ENCODE measurements at places on chromosomes 13 and 19.

DNA sequence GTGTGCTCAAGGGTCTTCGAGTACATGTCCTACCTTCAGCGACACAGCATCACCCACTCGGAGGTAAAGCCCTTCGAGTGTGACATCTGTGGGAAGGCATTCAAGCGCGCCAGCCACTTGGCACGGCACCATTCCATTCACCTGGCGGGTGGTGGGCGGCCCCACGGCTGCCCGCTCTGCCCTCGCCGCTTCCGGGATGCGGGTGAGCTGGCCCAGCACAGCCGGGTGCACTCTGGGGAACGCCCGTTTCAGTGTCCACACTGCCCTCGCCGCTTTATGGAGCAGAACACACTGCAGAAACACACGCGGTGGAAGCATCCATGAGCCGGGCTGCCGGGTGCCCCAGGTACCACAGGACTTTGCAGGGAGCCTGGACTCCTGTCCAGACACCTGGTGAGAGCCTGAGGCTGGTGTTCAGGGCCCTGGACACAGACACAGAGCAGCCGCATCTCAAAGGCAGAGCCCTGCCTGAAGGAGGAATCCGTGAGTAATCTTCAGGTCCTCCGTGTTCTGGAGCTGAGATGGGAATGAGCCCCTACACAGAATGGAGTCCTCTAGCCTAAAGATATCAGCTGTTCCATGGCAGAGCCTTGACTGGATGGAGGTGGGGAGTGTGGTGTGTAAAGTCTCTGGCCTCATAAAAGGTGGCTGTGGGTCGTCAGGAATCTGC, 1.5 kb downstream of the ZNF581 start:
- no peak for DNase-seq

- DNase-seq = no peak
Observed at GRCh38 chr13:99949679-99950413, 21.7 kb downstream of the ZIC5 start.

DNA sequence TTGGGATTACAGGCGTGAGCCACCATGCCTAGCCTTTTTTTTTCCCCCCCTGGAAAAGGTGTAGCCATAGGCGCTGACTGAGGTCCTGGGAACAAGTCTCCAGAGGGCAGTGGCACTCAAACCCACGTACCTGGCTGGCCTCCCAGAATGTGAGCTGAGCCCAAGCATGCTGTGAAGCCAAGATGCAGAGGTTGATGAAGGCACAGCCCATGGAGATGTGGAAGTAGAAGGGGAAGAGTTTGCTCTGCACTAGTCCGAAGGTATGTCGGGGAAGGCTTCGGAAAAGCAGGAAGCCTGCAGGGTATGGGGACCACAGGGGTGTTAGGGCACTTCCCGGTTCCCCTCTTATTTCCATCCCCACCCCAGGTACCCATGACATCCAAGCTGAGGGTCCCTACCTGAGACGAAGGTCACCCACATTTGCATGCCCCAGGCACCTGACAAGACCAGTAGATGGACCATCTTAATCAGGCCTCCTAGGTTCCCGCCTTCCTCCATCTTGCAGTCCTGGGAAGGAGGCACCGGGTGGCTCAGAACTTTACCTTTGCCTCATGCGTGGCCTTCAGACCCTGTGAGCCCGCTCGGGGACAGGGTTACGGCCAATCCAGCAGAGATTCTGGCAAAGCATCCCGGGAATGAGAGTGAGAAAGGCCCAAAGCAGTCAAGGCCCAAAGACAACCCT, 805 bp downstream of the TMEM205 start:
- no peak for DNase-seq

GRCh38 chr19:31253526-31254179, 95.6 kb downstream of the TSHZ3 start:
- no peak for DNase-seq

- DNase-seq = no peak
Observed at GRCh38 chr13:90027409-90027808, 1320.1 kb upstream of the MIR17HG start.

GRCh38 chr19:7996883-7997282, 8.6 kb downstream of the ELAVL1 start:
- no peak for DNase-seq

- no peak for DNase-seq
Observed at GRCh38 chr13:38202740-38203139, 146.9 kb upstream of the UFM1 start.

DNA sequence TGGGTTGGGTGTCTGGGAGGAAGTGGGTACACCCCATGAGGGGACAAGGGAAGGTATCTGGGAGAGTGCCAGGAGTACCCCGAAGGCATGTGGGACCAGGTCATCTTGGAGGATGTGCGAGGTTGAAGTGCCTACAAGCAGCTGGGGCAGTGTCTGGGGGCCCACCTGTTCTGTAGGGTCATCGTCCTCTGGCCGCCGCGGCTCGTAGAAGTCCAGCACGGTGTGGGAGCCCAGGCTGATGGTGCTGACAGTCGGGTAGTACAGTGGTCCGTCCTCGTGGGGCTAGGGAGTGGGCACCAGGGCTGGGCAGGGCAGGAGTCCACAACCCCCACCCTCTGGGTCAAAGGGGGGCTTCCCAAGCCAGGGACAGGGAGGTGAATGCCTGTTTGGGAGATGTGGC, 1.8 kb upstream of the SYNE4 start:
- no peak for DNase-seq

- no peak for DNase-seq
Observed at GRCh38 chr13:46103037-46103436, 1.8 kb downstream of the CPB2 start.

GRCh38 chr19:46489445-46490272, 6.0 kb downstream of the PNMA8B start:
- DNase-seq = no peak

GRCh38 chr13:59766236-59766635, 397.5 kb downstream of the DIAPH3 start:
- no peak for DNase-seq

- no peak for DNase-seq
Observed at GRCh38 chr13:33940898-33941297, 122.9 kb downstream of the RFC3 start.

GRCh38 chr13:29564818-29565217, 30.7 kb downstream of the SLC7A1 start:
- no peak for DNase-seq

DNA sequence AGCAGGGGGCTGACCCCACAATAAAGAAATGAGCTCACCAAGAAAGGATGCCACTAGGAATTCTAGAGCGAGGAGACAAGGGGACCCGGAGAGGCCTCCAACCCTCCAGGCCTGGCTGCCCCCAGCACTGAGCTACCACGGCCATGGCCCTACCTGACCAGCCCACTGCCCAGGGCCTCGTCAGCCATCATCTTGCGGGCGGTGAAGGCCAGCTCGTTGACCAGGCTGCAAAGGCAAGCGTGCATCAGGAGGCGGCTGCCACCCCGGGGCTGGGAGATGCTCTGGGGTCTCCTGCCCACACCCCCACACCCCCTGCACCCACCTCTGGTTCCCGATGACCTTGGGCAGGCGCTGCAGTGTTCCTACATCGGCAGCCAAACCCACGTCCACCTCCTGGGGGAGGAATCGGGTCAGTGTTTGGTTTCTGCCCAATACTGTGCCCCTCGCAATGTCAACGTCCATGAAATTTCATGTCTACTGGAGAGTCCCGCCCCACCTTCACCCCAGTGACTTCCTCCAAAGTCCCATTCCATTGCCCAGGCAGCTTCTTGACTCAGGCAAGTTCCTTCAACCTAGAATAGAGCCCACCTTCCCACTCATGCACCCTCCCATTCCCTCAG, 3.5 kb upstream of the LGALS4 start:
- DNase-seq = no peak

DNA sequence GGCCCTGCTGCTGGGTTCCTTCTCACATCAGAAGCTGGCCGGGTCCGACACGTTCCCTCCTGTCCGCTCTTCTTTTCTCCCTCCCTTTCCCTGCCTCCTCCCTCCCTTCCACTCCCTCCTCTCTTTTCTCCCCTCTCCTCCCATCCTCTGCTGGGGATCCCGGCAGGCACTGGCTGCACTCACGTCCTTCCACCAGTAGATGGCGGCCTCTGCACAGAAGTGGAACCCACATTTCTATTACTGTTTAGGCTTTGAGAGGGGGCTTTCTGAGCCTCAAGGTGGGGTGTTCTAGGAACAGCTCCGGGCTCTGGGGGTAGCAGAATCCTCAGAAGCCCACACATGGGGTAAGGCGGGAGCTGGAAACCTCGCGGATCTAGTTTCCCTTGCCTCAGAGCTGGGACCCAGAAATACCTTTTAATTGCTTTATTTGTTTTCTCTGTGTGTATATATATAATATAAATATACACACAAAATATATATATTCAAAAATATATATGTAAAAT, 294.2 kb downstream of the ZNF536 start:
- no peak for DNase-seq

- DNase-seq = no peak
Observed at GRCh38 chr19:54189145-54189734, at the start of gene MBOAT7. Gene MBOAT7 (minus strand): TSS chr19:54189580. CDS start chr19:54188508, 1,072 bp downstream.

DNA sequence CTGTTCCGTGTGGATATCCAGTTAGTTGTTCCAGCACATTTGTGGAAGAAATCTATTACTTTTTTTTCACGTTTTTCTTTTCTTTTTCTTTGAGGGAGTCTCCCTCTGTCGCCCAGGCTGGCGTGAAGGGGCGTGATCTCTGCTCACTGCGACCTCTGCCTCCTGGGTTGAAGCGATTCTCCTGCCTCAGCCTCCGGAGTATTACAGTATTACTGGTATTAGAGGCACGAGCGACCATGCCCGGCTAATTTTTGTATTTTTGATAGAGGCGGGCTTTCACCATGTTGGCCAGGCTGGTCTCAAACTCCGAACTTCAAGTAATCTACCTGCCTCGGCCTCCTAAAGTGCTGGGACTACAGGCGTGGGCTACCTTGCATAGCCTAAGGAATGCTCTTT, 43.6 kb downstream of the ZNF611 start:
- DNase-seq = no peak

DNA sequence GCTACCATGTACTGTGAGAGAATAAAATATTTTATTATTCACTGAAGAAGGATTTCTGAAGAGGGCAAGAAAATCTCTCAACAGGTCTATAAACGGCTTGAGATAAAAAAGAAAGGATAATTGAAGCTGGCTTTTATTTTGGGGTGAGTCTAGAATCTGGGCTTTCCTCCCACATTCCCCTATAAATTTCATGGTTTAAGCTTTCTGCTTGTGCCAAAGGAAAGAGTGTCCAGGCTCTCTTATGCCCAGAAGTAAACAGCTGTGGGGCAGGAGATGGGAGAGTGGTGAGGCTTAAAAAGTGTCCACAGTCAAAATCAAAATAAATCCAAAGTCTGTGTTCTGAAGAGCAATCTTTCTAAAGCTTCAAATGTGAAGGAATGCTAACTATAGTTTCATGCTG, 942.2 kb upstream of the MIR17HG start:
- no peak for DNase-seq

DNA sequence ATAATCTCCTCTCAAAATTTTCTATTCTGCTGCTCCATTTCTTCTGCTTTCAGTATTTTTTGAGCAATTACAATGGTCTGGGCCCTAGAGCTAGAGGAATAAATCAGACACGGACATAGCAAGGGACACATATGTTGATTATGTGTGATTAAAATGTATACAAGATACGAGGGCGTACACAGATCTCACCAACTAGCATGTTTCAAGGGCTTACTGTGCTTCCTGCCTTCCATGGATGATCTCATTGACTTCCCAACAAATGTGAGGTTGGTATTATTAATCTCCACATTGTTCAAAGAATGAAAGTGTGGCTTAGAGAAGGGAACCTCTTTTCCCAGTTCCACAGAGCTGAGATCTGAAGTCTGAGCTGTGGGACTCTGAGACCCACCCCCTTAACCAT, 9.1 kb downstream of the PLD3 start:
- DNase-seq = no peak

- DNase-seq = no peak
Observed at GRCh38 chr19:7914598-7915045, at the start of gene TGFBR3L. Gene TGFBR3L (plus strand): TSS chr19:7914830.

- DNase-seq = no peak
Observed at GRCh38 chr13:40389081-40389641, 277.3 kb downstream of the FOXO1 start.

- no peak for DNase-seq
Observed at GRCh38 chr13:106683918-106684317, 116.0 kb upstream of the ARGLU1 start.

DNA sequence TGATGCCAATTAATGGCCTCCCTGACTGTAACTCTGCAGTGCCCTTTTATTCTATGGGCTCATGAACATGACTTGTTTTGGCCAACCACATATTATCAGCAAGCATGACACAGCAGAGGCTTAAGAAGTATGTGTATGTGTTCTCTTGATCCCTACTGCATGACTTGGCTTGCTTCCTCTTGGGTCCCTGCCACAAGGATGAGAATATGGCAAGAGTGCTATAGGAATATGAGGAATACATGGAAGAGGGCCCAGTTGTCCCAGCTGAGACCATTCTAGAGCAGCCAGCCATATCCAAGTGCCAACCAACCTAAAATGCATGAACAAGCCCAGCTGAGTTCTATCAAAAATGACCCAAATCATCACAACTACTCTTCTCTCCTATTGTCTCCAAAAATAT, 576.7 kb upstream of the PCDH9 start:
- peak; percentile 6 for DNase-seq

GRCh38 chr19:14577264-14577663, 5.4 kb upstream of the NDUFB7 start:
- no peak for DNase-seq

GRCh38 chr13:43924549-43925245, 45.0 kb downstream of the LACC1 start:
- no peak for DNase-seq

GRCh38 chr13:46178143-46178542, 3.8 kb downstream of the LCP1 start:
- DNase-seq = no peak

GRCh38 chr19:46016426-46017094, 6.3 kb downstream of the PGLYRP1 start:
- no peak for DNase-seq

DNA sequence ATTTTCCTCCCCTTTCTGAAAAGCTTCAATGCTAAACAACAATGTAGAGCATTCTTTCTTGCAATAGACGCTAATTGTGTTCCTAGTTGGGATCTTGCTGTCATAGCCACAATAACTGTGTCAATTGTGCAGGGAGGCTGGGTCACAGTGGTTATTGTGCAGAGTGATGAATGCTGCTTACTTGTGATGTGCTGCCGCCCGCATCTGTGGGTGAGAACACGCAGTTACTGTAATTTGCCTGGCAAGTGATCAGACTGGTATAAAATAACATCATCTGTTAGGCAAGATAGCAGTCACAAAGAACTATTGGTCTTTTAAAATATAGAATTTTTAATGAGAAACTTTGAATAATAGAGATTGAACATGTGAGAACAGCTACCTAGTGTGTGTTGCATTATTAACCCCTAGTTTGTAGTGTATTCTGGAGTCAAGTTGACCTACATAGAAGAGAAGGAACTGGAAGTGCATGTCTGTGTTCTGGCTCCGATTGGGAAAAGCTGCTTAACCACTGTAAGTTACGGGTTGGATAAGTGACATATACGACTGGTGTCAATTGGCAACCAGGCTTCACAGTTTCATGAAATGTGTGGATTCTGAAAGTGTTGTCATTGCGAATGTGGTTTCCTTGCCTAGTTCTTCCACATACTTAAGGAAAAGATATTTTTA, 43.6 kb downstream of the SLAIN1 start:
- DNase-seq = no peak
